ENCODE measurements at places on chromosomes 13 and 19.

DNA sequence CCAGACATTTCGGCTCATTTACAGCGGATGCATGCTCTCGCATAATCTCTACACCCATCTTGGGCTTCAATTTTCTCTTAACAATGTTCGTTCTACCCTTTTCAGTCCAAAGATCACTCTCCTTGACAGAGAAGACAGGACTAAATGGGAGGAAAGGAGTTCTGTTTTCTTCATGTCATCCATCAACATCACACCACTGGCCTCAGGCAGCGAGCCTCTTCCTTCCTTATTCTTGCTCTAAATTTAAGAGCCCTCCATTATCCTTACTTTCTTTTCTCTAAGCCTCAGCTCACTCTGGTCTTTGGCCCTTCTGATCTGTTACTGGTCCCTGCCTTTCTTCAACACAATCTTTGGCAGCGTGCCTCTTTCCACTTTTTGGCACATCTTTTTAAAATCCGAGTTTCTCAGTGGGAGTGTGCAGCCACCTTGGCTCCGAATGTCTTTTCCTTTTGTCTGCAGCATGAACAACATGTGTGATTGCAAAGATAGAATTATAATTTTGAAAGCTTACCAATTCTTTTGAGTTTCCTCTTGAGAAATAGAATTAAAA, 98.7 kb downstream of the FAM216B start:
- peak; percentile 54 for DNase-seq

DNA sequence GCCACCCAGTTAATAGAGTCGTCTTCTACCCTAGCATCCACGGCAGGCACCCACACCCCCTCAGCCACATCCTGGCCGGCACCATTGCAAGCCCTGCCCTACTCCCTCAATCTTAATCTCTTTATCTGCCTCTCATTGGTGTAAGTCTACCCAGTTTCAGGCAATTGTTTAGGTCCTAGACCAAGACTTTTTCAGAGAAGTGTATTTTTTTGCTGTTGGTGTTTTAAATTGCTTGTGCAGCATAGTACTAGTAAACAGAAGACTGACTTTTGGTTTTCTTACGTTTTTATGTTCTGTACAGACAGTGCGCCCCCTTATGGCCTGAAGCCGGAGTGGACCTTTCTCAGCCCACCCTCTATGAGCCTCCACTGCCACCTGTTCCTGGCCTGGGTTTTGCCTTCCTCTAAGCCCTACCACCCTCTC, 2.3 kb upstream of the LCP1 start:
- no peak for DNase-seq

GRCh38 chr13:88585861-88586260, 914.7 kb downstream of the SLITRK5 start:
- DNase-seq: no peak

GRCh38 chr13:45564133-45564776, 51.3 kb downstream of the ERICH6B start:
- DNase-seq: peak; percentile 47

DNA sequence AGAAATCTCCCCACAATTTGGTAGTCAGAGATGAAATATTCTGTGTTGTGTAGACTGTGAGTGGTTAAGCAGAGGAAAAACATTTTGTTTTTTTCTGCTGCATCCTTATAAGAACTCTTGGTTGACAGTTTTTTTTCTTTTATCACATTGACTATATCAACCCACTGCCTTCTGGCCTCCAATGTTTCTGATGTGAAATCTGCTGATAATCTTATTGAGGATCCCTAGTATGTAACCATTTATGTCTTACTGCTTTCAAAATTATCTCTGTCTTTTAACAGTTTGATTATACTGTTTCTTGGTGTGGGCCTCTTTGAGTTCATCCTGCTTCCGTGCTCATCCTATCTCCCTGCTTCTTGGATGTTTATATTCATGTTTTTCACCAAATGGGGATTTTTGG, 316.9 kb downstream of the MTUS2 start:
- DNase-seq: no peak

GRCh38 chr13:29721766-29722165, 126.3 kb upstream of the SLC7A1 start:
- DNase-seq: no peak

Measured in eye (tissue), 1 donor.